HEK293T (cell line): ENCODE measurements at places on chromosomes 6 and 20.
A peak's percentile ranks its signal among the peaks of the same experiment; 100 is the strongest.

DNA sequence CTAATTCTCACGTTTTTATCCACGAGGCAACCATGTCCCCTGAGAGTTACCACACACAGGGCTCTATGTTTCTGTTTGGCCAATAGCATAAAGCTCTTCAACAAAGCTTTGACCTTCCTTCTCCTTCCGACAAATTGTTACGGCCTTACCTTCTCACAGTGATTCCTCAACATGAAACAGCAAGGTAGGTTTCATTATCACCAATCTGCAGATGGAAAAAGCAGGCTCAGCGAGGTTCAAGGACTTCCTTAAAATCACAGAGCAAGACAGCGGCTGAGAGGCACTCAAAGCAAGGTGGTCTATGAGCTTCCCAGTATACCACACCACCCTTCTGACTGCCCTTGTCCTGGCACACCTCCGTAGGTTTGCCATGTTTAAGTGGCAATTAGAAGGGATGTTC is 360.0 kb downstream of the CD83 start:
- no peak for DNase-seq

- DNase-seq: no peak
These were observed 191.7 kb upstream of the HSF2 start for GRCh38 chr6:122207794-122208193.

- no peak for DNase-seq
These were observed 96.3 kb upstream of the NEDD9 start for GRCh38 chr6:11328613-11329247.

DNA sequence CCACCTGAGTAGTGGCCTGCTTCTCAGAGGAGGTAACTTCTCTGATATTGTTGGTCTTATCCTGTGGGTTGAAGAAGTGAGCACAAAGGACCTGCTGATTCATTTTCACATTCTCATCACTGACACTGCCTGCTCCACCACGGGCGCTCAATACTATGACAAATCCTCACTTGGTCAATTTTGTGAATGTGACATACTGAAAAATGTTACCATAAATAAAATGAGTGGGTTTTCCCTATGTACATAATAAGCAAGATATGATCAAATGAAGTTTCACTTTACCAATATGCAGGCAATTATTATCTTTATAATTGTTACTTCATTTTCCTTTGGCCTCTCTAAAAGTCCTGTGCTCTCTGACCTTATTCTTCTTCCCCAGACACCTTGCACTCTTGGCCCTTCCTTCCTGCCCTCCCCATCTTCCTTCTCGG is 71.5 kb upstream of the RIPOR2 start:
- DNase-seq: no peak

- DNase-seq: no peak
These were observed 32.3 kb upstream of the DUSP22 start for GRCh38 chr6:259901-260508.

GRCh38 chr6:28979679-28980078 is 25.4 kb downstream of the ZNF311 start:
- DNase-seq: no peak

DNA sequence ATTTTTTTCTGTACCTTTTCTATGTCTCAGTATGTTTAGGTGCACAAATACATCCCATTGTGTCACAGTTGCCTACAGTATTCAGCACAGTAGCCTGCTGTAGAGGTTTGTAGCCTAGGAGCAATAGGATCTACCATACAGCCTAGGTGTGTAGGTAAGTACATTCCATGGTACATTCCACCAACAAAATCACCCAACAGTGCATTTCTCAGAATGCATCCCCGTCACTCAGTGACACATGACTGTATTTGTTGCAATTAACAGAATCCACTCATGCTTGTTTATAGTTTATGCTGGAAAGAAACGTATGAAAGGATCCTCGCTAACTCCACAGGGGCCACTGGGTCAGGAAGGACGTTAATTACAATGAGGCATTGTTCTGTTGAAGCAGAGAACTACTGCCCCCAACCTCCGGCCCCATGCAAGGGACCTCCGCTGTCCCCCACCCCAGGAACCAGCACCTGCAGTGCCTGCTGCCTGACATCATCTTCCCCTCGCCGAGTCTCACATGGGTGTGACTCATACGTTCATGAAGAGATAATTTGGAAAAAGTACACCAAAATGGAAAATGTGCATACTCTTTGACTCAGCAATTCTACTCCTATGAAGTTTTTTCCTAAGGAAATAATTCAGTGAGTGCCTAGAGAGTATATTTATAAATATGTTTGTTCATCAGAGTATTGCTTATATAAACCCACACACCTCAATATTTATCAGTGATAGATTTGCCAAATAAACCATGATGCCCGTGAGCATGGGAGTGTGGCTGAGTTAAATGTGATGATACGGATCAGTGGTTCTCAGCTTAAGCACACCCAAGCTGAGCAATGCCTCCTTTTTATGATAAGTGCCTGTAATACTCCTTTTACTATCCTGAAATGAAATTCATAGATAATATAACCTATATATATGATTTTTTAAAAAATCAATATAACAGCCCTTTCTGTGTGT is 156.4 kb upstream of the ECI2 start:
- DNase-seq: no peak

- DNase-seq: no peak
These were observed 680 bp downstream of the HLA-DPB1 start for GRCh38 chr6:33076406-33076934.

DNA sequence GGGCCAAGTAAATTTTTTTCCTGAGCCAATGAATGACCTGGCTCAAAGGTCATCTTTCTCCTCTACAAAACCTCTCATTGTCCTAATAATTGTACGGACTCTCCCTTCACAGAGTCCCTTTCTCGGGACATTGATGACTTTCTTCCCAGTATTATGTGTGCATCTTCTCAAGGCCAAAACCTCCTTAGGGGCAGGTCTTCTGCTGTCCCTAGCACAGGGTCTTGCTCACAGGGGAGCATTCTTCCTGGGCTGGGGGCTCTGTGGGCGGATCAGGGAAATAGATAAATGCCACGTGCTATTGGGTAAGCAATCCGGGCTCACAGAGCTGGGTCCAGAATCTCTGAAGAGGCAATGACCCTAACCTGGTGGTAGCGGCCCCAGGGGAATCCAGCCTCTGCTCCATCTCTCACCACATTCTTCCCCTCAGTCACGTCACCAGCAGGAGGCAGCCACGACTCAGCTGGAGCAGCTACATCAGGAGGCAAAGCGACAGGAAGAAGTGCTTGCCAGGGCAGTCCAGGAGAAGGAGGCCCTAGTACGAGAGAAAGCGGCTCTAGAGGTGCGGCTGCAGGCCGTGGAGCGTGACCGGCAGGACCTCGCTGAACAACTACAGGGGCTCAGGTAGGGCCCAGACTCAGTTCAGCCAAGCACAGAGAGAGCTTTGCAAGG is 23.5 kb downstream of the CEP250 start:
- peak; percentile 19 for DNase-seq

DNA sequence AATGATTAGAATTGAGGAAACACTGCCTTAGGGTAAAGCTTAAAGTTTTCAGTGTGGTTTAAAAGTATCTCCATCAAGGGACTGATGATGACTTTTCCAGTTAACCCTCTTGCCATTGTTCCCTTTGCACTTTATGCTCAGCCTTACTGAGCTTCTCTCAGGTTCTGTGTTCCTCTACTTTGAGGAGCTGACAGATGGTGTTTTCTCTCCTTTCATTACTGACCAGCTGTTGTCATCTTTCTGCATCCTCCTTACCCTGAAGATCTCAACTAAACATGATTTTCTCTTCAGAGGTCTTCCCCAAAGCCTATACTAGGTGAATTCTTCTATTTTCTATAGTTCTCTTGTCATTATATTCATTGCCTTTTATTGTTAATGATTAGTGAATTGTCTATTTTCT is 475.6 kb upstream of the SYNCRIP start:
- no peak for DNase-seq

- no peak for DNase-seq
These were observed 69.9 kb upstream of the SYNJ2 start for GRCh38 chr6:157911786-157912185.

GRCh38 chr20:582204-582603 is 27.9 kb downstream of the TCF15 start:
- no peak for DNase-seq
